ENCODE measurements at places on chromosomes 6 and 20.

DNA sequence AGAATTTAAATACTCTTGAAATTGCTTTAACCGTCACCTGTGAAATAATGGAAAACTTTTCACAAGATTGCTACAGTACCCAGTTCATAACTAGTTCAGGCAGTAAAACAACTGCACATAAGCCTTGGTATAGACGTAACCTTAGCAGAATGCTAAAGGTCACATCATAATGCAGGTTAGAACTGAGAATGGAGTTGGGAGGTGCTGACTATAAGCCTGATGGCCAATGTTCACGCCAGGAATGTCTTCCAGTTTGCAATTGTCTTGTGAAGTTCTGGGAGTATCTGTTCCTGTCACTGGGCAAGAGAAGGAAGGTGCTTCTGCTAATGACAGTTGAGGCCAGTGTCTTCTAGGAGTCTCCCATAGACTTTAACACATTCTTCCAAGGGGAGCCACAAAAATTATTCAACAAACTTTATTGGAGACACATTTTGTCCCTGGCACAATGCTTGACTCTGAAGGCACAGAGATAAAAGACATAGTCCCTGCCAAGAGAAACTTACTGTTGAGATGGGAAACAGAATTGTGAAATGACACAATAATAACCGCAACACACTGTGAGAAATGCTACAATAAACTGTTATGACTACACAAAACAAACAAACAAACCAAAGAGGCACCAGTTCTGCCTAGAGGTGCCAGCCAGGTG, 24.6 kb upstream of the CEP162 start:
- DNase-seq: no peak

DNA sequence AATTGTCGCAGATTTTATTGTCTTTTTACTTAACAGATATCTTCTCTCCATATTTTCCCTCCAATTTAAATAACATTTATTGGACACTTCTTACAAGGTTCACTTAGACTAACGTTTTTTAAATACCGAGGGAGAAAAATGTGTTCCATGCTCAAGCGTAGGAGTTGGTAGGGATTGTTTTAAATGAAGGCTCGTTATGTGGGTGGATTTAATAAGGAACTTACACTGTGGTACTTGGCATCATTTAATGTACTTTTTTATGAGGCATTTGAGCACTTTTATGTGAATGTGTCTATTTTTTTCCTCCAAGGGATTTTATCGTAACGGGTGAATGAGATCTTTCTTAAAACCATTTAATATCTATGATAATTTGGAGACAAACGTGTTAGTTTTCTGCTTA, 125.0 kb upstream of the MTHFD1L start:
- DNase-seq: no peak

DNA sequence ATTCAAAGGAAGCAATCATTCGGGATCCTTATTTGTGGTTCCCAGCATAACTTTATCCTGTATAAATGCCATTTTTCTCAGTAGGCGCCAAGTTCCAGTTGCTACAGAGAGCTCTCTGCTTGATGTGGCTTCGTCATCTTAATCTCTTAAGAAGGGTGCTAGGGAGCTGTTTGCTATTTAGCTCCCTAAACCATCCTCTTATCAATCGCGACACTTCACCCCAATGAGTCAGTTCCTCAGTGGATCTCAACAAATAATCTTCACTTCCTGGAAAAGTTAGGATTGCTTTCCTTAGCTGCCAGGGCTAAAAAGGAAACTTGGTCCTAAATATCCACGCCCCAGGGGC, 1.3 kb upstream of the NKAIN2 start:
- no peak for DNase-seq

GRCh38 chr6:41733360-41733706, 2.1 kb downstream of the TFEB start:
- no peak for DNase-seq

DNA sequence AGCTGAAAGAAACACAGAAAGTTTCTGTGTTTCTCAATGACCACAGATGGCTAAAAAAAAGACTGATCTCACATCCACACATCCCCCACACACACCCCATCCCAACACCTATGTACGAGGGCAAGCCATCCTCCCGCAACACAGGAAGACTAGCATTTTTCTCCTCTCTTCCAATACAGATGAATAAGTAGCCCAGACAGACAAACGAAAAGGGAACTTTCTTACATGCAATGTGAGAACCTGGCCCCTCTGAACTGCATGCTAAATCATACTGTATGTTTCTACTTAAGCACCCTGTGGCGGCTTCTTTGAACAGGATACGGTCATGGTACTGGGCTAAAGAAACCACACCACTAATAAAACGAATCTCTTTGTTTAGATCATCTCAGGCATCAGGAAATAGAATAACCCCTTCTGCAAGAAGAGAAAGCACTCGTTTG, 116.2 kb downstream of the GMDS start:
- DNase-seq: no peak

DNA sequence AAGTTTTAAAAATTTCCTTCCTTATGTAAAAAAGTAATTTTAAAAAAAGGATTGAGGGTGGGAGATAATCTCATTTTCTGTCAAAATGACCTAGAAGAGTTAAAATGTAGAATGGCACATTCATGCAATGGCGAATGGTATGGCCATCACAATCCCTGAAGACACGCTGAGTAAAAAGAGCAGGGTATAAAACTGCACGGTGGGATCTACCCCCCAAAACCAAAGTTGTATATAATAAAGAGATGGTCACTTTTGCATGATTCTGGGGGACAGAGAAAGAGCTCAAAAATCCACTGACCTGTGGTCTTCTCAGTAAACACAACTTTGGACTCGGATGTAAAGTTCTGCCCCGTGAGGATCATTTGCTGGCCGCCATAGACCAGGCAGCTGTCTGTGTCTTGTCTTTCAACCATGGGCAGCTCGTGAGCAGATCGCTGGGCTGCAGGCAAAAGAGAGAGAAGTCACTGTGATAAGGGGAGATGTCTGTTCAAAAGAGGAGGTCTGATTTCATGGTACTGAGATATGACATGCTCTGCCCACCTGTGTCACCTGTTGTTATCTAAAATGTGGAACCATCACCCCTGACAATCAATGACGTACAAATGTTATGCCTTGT, 88.2 kb downstream of the NFATC2 start:
- DNase-seq: no peak

DNA sequence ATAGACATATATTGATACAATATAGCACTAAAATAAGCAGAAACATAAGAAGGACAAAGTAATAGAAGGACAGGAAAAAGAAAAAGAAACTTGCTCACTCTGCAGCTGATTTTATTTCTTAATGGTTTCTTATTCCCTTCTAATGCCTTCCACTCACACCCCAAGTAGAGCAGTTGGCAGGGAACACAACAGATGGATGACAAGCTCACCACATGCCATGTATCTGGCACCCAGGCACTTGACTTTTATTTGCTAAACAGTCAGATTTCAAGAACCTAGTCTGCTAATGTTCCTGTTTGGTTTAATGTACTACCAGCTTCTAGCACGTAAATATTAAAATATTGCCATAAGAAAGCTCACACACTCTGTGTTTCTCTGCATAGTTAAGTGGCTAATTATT, 87.1 kb downstream of the COL19A1 start:
- no peak for DNase-seq

DNA sequence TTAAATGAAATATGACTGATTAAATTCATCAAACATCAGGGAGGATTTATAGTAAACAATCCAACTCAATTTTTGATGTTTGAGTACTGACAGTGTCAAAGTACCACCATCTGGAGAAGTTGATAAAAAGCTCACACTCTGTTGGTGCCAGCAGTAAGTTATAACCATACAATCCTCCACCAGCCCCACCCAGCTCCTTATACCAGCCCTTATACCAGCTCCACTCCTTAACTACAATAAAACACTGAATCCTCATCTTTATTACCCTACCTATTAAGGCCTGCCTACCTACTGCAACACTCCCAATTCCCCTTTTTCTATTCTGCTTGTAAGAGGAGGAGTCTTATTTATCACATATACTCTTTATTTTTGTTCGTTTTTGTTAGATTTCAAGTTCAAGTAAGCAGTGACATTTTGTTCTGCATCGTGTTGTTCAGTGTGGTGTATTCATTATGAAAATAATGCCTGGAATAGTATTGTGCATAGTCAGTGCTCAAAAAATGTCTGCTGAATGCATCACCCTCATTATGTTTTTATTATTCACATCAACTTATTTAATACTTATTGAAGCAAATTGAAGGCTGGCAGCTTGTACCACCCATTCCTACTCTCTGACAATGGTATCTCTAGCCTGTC, 954.7 kb upstream of the ADGRB3 start:
- DNase-seq: no peak

Measured in transverse colon (tissue), 4 donors.